ENCODE measurements at places on chromosomes 4 and X.

DNA sequence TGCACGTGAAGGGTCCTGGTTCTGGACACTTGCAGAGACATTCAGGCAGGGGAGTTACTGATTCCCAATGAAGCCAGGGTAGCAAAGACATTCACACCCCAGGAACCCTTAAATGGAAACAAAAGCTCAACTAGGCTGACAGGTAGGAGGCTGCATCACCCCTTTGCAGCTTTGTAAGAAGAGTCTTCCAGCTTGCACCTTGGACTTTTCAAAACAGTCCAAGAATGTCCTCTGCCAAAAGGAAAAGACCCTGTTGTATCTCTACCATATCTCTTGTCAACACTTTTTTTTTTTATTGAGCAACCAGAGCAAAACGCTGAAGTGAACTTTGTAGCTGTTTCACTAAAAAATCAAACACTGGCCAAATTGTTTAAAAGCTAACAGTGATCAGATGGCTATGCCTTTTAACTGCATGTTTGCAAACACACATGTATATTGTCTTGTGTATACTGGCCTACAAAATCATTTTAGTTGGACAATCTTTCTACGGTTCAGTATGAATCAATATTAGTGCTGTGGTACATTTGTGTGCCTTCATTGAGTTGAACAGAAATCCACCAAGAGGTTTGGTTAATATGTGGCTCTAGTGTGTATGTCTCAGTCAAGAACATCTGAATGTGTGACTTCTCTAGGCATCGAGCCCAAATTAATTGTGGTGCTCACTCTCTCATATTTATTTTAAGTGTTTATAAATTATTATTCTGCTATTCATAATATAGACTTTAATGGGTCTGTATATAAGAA lies 18.5 kb upstream of the WWC2 start:
- DNase-seq = no peak

- no peak for DNase-seq
These were observed 27.4 kb downstream of the HOPX start for GRCh38 chr4:56653461-56654237.

DNA sequence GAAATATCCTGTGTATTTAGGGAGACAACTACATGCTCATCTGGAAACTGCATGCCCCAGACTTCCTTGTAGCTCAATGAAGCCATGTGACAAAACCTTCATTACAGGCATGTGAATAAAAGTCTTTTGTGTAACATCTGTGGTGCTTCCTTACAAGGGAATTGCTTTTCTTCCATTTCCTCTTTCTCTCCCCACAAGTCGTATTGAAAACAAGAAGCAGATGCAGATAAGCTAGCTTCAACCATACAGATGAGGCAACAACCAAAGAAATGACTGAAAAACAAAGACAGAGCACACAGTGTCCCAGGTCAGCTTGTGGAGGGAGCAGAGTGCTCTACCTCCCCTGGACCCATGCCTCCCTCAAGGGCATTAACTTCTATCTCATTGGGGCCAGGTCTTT lies 115.8 kb upstream of the INPP4B start:
- DNase-seq = no peak

- no peak for DNase-seq
These were observed 142.5 kb downstream of the RASL11B start for GRCh38 chr4:53004497-53005148.

- DNase-seq = no peak
These were observed 402.4 kb upstream of the NDST4 start for GRCh38 chr4:115515772-115516171.

GRCh38 chrX:105754286-105754964 lies 67.9 kb upstream of the NRK start:
- no peak for DNase-seq

- DNase-seq = no peak
These were observed 18.6 kb upstream of the FRMD7 start for GRCh38 chrX:132146456-132146855.

DNA sequence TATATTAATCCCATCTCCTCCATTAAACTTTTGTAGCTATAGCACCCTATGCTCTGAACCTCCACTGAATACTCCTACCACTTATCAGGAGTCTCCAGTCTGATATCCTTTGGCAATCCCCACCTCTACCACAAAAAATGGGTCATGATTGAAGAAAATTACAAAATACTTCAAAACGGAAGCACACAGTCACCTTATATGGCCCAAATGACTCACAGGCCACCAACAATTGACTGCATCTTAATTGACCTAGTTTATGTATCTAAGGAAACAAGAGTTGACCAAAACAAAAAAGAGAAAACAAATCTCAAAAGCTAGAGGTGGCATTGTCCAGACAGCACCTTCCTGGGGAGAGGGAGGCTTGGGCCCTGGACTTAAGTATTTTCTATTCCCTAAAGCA lies 120.0 kb upstream of the DIAPH2 start:
- no peak for DNase-seq

GRCh38 chrX:72662020-72662747 lies 51.9 kb downstream of the PHKA1 start:
- no peak for DNase-seq

GRCh38 chrX:103737696-103738095 lies 27.0 kb downstream of the TMEM31 start:
- DNase-seq = no peak

- DNase-seq = no peak
These were observed 72.1 kb downstream of the HTRA3 start for GRCh38 chr4:8341691-8342090.

GRCh38 chr4:140256335-140256734 lies 102.4 kb upstream of the MAML3 start:
- DNase-seq = no peak

GRCh38 chrX:142096253-142096652 lies 108.8 kb downstream of the MAGEC2 start:
- no peak for DNase-seq

DNA sequence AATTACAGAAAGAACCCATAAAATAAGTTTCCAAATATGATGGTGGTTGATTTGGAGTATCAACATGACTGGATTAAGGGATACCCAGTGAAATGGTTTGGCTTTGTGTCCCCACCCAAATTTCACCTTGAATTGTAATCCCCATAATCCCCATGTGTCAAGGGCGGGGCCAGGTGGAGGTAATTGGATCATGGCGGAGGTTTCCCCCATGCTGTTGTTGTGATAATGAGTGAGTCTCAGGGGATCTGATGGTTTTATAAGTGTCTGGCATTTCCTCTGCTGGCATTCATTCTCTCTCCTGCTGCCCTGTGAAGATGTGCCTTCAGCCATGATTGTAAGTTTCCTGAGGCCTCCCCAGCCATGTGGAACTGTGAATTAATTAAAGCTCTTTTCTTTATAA lies 39.1 kb downstream of the WDFY3 start:
- DNase-seq = no peak

GRCh38 chrX:100424012-100424411 lies 13.9 kb upstream of the PCDH19 start:
- DNase-seq = no peak

DNA sequence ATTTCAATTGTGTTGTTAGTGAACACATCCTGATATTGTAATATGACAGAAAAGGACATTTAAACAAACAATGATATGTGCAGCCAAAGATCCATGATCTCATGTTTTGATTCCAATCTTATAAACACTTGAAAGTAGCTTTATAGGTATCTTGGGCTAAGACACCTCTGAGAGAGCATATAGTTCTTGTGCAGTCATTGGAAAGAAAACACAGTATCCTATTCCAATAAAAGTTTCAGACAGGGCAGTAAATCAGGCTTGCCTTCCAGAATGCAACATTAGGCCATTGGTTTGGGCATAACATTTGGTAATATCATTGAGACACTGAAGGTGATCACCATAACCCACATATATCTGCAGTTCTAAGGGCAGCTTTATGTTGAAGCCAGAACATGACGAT lies 188.3 kb upstream of the HCCS start:
- no peak for DNase-seq

DNA sequence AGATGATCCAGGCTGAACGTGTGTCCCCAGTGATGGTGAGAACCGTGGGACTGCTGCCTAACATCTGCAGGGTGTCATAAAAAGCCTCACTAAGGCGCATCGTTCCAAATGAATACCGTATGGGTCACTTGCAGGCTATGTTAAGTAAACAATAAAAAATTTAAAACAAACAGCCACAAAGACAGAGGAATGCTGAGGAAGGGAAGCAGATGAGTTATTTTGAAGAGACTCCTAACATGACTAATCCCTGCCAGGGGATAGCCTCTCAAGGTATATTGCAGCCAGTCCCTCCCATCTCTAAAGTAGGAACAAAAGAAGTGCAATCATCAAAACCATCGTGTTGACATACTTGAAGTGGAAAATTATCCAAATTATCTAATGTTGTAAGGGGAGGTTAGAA lies 83.8 kb downstream of the UNC5C start:
- no peak for DNase-seq

DNA sequence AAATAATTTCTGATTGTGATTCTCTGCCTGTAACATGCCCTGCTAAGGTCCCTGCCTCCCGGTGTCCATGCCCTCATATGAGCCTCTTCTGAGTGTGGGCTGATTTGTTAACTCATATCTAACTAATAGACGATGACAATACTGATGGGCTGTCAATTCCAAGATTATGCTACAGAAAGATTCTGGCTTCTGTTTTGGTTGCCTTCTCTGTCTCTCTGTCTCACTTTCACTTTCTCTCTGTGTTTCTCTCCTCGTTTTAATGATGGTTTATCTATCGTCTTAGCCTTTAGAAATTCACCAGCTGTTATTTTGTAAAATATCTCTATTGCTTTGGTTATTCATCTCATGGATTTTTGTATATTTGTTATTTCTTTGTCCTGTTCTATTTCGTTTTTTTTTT lies 312.5 kb upstream of the ANXA10 start:
- DNase-seq = no peak

- DNase-seq = no peak
These were observed 71.9 kb downstream of the ATG4A start for GRCh38 chrX:108163333-108164082.

DNA sequence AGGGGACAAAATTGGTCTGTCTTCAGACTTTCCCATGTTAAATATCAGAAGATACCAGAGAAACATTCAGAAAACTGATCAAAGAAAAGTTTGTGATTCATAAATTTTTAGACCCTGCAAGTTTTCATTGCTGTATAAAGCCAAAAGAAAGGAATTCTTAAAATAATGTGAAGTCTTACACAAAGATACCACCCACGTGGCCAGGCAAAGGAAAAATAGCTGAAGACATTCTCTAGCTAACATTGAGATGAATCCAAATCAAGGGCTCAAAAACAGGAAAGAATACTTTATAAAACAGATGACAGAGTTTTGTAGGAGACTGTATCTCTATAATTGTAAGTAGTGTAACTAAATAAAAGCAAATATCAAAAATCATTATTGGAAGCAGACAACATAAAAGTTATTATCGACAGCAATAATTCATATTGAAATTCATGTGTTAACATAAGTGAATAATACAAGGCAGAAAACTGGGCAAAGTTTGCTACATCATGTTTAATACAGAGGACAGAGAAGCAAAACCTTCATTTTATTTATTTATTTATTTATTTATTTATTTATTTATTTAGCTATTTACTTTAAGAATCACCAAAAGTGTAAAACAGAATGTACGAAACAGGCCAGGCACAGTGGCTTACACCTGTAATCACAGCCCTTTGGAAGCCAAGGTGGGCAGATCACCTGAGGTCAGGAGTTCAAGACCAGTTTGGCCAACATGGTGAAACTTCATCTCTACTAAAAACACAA lies 204.6 kb upstream of the SLIT2 start:
- DNase-seq = no peak

DNA sequence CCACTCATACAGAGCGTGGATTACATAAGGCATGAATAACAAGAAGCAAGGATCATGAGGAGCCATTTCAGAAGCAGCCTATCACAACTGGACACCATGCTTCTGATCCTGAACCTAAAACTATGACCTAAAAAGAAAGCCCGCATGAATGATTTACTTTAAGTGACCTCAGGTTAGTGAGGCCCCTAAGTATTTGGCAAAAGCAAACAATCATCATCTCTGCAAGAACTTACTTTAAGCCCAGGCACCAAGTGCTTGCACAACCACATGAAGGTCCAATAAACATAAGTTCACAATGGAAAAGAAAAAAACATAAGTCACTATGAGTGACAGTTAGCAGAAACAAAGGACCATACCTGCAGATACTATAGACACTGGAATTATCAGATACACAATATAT lies 7.9 kb upstream of the MBTPS2 start:
- DNase-seq = no peak

DNA sequence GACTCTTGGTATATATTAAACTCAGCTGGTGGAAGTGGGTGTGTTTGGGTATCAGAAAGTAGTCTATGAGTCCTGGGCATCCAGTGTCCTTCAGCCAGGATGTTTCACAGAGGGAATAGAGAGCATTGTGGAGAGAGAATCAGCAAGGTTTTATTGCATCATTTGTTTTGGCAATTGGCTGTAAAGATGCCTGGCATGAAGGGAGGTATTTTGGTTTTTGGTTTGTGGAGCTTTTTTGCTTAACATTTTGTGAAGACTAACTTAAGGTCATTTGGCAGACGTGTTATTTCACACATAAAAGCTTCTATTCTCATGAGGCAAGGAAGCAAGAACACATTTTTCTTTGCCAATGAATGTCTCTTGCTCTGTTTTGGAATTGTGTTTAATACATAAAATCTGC lies 71.1 kb downstream of the DCLK2 start:
- no peak for DNase-seq

- DNase-seq = no peak
These were observed 546 bp downstream of the ZRSR2 start for GRCh38 chrX:15790769-15791290.

DNA sequence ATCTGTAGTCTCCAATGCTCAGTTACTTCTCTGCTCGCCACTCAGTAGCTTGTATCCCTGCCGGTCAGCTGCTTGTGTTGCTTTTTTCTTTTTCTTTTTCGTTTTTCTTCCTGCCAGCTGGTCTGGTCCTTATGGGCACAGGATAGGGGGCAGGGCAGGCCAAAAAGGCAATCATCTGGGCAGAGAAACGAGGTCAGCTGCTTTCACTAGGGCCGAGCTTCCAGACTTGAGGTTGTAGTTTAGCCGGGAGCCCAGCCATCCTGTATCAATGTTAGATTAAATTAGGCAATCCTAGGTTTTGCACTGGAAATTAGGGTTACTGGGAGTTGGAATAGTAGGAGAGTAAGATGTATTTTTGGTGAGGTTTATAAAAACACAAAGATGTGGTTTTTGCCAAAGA lies 3.4 kb downstream of the ARSF start:
- no peak for DNase-seq

DNA sequence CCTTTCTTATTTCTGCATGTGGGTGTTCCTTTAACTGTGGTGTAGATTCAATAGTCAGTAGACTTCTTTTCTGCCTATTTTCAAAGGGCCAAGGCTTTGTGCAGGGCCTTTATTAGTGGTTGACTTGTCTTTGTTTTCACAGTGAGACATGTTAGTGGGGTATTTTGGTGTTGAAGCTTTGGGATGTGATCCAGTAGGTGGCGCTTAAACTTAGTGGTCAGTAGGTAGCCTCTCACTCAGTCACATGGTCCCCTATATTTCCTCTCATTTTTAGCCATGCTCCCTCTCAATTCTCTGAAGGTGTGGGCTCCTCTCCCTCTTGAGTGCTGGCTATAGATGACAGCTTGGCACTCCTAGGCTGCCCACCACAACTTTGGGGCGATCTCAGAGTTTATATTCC lies 23.4 kb upstream of the SLC10A7 start:
- no peak for DNase-seq

- DNase-seq = no peak
These were observed 59.3 kb downstream of the AFF1 start for GRCh38 chr4:86993909-86994681.

- DNase-seq = no peak
These were observed 23.5 kb downstream of the RAB40A start for GRCh38 chrX:103495786-103496185.

GRCh38 chr4:14853176-14853943 lies 148.9 kb upstream of the CPEB2 start:
- no peak for DNase-seq

Data from frontal cortex (tissue), 4 donors.